ENCODE measurements at places on chromosomes 2 and 18.

GRCh38 chr18:23716516-23716915, 27.3 kb downstream of the LAMA3 start:
- DNase-seq, result no peak

DNA sequence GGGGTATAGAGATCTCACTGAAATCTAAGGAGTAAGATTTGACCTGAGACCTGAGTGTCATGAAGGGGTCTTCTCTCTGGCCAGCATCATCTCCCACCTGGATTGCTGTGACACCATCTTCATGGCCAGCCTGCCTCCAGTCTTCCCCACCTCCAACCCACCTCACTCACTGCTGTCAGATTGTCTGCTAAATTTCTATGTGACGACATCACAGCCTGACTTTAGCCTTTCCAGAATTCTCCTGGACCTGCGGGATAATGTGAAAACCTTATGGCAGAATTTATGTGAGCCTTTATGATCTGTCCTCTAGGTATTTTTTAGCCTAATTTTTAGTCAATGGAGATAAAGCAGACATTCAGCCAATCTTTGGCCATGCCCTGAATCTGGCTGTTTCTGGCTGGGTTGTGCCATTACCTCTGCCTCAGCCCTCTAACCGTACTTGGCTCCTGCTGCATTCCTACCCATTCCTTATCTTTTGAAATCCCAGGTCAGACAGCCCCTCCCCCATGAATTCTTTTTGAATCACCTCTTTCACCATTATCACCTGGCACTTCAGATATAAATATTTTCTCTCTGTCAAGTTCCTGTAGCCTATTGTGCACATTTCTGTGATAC, 66.4 kb upstream of the MMADHC start:
- DNase-seq, result no peak

GRCh38 chr2:75705921-75706320, 4.8 kb downstream of the GCFC2 start:
- no peak for DNase-seq

DNA sequence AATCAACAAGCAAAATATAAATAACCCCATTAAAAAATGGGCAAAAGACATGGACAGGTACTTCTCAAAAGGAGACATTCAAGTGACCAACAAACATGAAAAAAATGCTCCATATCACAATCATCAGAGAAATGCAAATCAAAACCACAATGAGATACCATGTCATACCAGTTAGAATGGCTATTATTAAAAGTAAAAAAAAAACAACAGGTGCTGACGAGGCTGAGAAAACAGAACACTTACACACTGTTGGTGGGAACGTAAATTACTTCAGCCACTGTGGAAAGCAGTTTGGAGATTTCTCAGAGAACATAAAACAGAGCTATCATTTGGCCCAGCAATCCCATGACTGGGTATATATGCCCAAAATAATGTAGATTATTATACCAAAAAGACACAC, 69.1 kb downstream of the CWC22 start:
- no peak for DNase-seq

- no peak for DNase-seq
Observed at GRCh38 chr2:235834781-235835180, 333.4 kb downstream of the GBX2 start.

- no peak for DNase-seq
Observed at GRCh38 chr18:9627642-9628041, 13.3 kb upstream of the PPP4R1 start.

- DNase-seq, result no peak
Observed at GRCh38 chr18:7172611-7173010, 55.0 kb upstream of the LAMA1 start.

- no peak for DNase-seq
Observed at GRCh38 chr2:121826036-121826435, 70.6 kb downstream of the TSN start.

GRCh38 chr2:198102856-198103255, 298.5 kb downstream of the PLCL1 start:
- no peak for DNase-seq

GRCh38 chr2:60861736-60862135, 19.6 kb upstream of the REL start:
- no peak for DNase-seq

DNA sequence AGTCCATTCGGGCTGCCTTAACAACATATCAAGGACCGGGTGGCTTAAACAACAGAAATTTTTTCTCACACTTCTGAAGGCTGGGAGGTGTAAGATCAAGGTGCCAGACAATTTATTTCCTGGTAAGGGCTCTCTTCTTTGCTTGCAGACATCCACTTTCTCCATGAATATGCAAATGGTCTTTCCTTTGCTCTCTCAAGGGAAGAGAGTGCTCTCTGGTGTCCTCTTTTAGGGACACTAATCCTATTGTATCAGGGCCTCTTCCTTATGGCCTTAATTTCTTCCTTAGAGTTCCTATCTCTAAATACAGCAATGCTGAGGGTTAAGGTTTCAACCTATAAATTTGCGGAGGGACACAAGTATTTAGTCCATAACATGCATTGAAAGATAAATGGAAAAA, 770.8 kb downstream of the DSC3 start:
- DNase-seq, result no peak

- DNase-seq, result no peak
Observed at GRCh38 chr2:229180658-229181057, 90.4 kb downstream of the PID1 start.

GRCh38 chr18:76405280-76405679, 89.8 kb downstream of the ZNF516 start:
- no peak for DNase-seq

DNA sequence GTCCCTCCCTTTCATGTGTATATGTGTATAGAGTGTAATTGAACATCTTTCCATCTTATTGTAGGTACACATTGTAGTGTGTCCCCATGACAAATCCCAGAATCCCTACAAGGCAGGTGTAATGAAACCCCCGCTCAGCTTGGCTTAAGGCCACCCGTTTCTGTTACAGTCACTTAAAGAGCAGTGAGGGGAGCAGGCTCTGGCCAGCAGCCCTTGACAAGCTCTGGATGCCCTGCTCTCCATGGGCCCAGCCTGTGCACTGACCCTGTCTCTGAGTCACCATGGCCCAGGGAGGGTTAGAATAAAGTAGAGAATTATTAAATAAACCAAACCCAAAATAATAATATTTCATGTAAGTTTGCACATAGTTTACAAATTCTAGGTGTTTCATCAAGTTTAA, 17.2 kb upstream of the MAL start:
- DNase-seq, result no peak

DNA sequence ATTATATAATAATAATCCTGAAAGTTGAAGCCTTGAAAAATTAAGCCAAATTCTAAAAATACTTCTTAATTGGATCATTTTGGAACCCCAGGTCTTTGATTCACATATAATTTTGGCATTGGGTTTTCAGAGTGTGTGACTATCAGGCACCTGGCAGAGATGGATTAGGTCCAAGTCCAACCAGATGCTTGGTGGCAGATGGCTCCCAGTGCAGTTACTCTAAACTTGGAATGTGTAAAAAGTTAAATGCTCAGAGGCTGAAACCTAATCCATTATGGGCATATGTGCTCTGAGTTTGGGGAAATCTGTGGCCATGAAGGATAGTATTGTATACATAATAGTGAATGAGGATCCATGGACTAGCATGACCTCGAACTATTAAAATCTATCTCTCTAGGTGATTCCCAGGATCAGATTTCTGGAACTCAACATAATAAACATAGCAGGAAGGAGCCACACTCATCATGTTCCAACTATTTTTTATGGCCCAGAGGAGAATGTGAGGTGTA, 333.0 kb downstream of the RPRM start:
- no peak for DNase-seq

GRCh38 chr2:212745359-212745758, 206.8 kb upstream of the ERBB4 start:
- DNase-seq, result no peak

DNA sequence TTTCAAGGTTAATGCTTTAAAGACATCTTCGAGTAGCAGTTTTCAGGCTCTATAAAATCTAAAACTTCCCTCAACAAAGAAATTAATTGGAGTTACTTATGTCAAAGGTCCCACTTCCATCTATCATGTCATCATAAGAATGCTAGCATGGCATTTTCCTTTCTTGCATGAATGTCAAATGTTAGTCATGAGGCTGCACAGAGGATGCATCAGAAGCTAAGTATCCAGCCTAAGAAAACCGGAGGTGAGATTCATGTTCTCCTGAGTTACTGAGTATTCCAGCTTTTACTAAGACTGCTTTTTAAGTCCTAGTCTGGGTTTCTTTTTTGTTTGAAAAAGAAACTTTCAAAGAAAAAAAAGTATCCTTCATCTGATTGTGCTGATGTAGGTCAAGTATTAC, 130.6 kb upstream of the CDH19 start:
- no peak for DNase-seq

- DNase-seq, result no peak
Observed at GRCh38 chr2:154945984-154946383, 247.5 kb downstream of the KCNJ3 start.

- DNase-seq, result no peak
Observed at GRCh38 chr2:3650140-3650920, 7.7 kb upstream of the ALLC start.

DNA sequence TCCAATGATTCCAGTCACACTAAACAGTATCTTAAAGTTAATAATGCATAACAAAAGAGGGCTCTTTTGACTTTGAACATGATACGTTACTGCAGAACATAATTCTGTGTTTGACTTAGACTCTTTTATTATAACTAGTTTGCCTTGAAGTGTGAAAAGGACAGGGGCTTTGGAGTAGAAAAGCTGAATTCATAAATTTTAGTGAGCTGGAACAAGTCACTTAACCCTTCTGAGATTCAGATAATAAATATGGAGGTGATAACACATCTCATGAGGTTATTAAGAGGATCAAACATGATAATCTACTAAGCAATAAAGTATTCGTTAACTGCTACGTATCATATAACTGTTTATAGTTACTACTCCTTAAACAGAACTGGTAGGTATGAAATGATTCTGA, 44.7 kb upstream of the FLACC1 start:
- DNase-seq, result no peak

GRCh38 chr18:7383002-7383980, 152.4 kb downstream of the LRRC30 start:
- DNase-seq, result no peak

GRCh38 chr2:29841386-29842004, 79.9 kb downstream of the ALK start:
- DNase-seq, result peak; percentile 18

DNA sequence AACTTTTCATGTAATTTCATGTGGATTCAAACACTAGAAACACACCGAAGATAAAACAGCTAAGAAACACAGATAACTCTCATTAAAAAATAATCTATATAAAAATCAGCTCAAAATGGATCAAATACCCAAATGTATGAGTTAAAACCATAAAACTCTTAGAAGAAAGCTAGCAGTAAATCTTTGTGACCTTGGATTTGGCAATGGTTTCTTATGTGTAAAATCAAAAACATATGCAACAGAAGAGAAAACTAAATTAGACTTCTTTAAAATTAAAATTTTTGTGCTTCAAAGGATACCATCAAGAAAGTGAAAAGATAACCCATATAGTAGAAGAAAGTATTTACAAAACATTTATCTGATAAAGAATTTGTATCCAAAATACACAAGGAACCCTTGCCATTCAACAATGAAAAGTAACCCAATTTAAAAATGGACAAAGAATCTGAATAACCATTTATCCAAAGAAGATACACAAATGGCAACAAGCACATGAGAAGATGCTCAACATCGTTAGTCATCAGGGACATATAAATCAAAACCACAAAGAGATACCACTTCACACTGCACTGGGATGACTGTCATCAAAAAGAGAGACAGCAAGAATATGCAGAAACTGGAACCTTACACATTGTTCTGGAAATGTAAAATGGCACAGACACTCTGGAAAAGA, 27.5 kb downstream of the GAREM1 start:
- no peak for DNase-seq

- DNase-seq, result no peak
Observed at GRCh38 chr18:3605486-3605952, 155.5 kb downstream of the TGIF1 start.

- DNase-seq, result no peak
Observed at GRCh38 chr2:162928356-162928755, 89.8 kb upstream of the KCNH7 start.

DNA sequence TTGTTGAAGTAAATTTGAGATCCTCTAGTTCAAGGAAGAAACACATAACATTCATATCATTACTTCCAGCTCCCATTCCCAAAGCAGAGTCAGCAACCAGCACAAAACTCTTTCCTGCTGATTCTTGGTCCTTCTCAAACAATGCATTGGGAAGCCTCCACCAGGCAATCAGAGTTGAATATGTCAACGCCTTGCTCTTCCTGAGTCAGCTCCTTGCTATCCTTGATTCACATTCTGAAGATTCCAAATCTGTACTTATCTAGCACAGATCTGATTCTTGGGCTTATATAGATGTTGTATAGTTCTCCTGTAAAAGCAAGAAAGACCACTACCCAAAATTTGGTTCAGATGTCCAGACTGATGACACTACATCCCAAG, 29.6 kb downstream of the CFAP210 start:
- DNase-seq, result no peak

DNA sequence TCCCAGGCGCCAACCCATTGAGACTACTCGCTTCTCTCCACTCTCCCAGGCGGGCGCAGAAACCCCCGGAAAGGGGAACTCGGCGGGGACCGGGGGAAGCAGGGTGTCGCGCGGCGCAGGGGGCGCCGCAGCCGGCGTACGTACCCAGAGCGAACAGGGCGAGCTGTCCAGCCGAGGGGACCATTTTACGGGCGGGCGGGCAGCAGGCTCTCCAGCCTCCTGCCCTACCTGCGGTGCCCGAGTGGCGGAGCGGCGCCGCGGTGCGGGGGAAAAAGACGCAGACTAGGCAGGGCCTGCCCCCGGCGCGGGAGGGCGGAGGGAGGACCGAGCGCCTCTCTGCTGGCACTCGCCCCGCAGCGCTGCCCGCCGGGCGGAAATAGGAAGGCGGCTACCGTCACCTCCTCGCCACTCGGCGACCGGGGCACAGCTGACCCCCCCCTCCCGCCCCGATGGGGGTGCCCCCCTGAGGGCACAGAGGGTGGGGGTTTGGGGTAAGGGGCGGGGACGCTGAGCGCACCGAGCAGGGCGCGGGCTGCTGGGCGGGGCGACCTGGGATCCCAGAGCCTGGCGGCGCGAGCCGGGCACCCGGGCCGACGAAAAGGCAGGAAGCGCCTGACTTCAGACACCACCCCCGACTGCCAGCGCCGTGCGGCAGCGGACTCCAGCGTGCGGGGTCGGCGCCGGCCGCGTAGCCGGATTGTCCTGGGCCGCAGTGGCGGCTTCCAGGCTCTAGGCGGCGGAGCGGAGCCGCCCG, at the start of gene TGFA:
TGFA (minus strand) TSS at position 243 of the 754 bp plus-strand sequence; CDS start at position 184, 59 bp downstream.
- no peak for DNase-seq

DNA sequence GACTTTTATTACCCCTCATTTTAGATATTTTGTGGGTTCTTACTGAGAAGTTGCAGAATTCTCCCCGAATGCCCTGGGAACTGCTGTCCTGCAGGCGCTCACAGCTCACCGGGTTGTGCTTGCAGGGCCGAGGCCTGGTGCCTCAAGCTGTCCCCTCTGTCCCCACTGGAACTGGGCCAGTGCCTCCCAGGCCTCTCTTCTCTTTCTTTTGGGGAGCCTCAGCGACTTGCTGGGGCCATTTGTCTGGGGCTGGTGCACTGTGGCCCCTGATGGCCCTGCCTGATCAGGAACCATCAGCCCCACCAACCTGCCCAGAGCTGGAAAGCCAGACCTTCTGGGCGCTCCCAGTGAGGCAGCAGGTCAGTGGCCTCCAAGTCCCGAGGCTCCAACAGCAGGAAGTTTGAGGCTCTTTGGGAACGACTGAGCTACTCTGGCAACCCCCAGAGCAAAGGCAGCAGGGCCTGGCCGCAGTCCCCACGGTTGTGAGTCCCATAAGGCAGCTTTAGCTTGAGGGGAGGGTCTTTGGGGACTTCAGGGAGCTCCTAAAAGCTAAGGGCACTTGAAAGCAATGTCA, 14.7 kb upstream of the NEU4 start:
- DNase-seq, result no peak

All from smooth muscle cell of the brain vasculature (primary cell).